ENCODE measurements at places on chromosomes 11 and 22.

GRCh38 chr22:19716829-19717105 is 2.5 kb downstream of the SEPTIN5 start:
- no peak for DNase-seq

GRCh38 chr11:68370211-68371111 is 58.1 kb downstream of the LRP5 start:
- no peak for DNase-seq

DNA sequence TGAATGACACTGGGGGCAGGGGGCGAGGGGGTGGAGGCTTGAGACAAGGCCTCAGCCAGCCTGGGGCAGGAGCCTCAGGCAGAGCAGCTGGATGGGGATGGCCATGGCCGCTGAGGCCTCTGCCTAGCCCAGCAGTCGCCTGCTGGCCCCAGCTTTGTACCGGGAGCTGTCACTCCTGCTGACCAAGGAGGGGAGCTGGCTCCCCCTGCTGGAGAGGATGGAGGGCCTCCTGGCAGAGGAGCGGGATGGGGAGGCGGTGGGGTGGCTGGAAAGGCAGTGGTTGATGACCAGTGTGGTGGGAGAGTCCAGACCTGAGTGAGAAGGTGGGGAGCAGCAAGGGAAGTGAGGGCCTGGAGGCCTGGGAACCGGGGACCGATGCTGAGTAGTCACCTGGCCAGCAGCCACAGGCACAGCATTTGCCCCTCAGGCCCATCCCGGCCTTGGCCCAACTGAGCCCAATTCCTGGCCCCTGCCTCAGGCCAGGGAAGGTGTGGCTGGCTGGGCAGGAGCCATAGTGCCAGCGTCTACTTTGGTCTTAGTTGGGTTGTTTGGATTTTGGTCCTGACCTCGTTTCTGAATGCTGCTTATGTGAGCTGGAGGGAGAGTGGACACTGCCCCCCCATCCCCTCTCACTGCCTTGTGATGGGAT is 6.0 kb upstream of the SUSD2 start:
- no peak for DNase-seq

DNA sequence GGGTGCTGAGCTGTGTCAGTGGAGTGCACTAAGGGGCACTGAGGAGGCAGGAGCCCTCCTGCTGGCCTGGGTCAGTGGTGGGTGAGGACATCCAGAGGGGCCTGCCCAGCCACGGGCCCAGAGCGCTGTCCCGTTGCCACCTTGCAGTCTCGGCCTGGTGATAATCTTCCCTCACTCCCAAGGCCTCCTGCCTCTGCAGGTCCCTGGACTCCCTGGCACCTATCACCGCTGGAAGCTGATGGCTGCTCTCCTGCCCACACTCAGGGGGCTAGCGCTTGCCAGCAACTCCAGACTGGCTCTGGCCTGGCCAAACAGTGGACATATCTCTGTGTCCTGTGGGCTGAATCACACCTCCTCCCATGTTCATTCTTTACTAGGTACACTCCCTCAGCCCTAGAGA is 86.5 kb upstream of the PITPNB start:
- no peak for DNase-seq

DNA sequence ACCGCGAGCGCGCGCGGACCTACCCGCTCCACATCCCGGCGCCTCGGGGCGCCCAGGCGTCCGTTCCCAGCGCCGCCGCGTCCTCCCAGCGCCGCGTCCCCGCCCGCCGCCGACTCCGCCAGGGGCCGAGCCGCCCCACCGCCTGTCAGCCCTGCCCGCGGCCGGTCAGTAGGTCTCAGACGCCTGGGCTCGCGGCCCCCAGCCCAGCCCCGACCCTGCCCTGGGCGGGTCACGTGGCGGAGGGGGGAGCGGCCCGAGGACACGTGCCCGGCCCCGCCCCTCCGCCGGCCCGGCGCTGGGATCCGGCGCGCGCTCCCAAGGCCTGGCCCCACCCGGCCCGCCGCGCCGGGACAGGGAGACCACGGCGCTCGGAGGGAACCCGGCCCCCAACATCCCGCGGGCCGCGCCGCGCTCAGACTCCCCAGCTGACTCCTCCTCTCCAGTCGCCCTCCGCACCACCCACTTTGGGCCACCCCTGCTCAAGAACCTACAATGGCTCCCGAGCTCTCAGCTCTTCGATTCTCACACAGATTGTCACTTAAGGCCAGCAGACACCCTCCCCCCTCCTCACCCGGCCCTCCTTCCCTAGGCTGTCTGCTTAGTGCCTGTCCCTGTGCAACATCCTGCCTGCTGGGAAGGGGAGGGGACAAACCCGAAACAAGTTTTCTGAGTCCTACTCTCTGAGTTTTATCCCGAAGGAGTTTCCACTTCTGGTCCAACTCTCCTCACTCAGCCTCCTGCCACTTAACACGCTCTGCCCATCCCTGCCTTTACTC is at the start of gene RAB3IL1:
TSS of gene RAB3IL1 (minus strand) at position 233 of the 776 bp plus-strand sequence. CDS start at position 34, 199 bp downstream.
- peak; percentile 52 for DNase-seq

GRCh38 chr11:91742155-91742554 is 482.5 kb upstream of the FAT3 start:
- DNase-seq = no peak

GRCh38 chr22:39580006-39580441 is 9.5 kb downstream of the CACNA1I start:
- no peak for DNase-seq

- no peak for DNase-seq
These were observed 37.0 kb downstream of the BCL2L13 start for GRCh38 chr22:17675584-17675983.

GRCh38 chr11:60332846-60333245 is 5.8 kb downstream of the MS4A6E start:
- DNase-seq = no peak

DNA sequence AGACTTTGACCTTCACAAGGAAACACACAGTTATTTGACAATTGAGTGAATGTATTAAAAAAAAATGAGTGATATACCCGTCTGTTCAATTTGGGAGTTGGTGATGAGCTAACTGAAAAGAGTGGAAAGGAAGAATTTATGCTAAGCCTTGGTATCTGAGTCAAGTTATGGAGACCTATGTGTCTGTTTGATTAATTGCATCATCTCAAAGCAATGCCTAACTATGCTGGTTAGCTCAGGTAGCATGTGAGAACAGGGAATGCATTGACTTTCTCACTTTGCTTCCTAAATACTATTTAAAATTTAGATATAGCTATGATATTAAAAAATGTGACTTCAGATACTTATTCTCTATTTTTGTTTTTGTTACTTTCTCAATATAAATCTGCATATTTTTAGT is 110.5 kb downstream of the DDX10 start:
- DNase-seq = no peak

GRCh38 chr22:36741204-36741793 is 34.6 kb downstream of the IFT27 start:
- no peak for DNase-seq

- no peak for DNase-seq
These were observed 123.5 kb downstream of the UVRAG start for GRCh38 chr11:75938543-75938942.

GRCh38 chr22:39937906-39938305 is 22.3 kb upstream of the TMA7B start:
- no peak for DNase-seq

GRCh38 chr11:62542750-62543567 is 3.6 kb downstream of the AHNAK start:
- peak; percentile 76 for DNase-seq

DNA sequence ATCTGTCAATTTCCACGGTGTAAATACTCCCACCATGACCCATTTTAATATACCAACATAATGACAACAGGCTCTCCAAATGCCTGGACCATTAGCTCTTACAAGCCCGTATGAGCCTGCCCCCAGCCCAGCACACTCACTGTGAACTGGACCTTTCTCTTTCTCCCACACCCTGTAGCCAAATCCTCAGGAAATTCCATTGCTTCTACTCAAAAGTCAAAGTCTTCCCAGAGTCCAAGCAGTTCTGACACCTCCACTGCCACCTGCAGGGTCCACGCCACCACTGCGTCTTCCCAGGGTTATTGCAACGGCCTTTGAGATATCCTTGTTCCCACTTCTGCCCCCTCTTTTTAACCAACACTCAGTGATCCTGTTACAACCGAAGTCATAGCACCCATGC is 110.1 kb upstream of the ASPHD2 start:
- no peak for DNase-seq

DNA sequence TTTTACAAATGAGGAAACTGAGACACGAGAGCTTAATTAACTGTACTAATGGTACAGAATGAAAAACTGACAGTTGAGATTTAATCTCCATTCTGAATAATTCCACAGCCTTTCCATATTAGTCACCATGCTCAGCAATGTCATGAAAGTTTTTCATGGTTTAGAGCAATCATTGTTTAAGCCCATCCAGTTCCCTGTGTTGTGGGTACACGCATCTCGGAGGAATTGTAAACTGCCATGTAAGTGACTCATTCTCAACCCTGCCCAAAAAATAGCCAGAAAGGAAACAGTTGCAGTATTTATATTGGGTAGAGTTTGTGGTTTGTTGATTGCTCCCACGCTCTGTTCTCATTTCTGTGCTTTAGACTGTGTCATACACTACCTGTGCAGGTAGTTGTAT is 1790.8 kb downstream of the LRRC4C start:
- no peak for DNase-seq

DNA sequence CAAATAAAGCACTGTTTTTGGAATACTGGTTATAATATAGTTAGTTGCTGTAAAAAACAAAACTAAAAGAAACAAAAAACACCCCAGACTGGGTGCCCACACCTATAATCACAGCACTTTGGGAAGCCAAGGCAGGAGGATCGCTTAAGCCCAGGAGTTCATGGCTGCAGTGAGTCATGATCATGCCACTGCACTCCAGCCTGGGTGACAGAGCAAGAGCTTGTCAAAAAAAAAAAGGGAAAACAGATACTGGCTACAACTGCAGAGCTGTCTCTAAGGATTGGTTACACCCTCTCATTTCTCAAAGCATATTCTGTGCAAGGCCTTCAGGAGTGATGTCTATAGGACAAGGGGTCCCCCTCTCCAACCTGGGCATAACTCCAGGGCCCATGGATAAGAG is 14.6 kb upstream of the STK33 start:
- no peak for DNase-seq

GRCh38 chr11:702462-703461 is 3.3 kb upstream of the EPS8L2 start:
- DNase-seq = peak; percentile 67

GRCh38 chr22:44049486-44050231 is 25.6 kb downstream of the PARVB start:
- no peak for DNase-seq

- DNase-seq = no peak
These were observed 21.0 kb downstream of the OTUB1 start for GRCh38 chr11:64007160-64007628.

GRCh38 chr22:21632237-21632895 is at the start of gene CCDC116:
CCDC116 (plus strand) TSS chr22:21632760; CDS start chr22:21633182, 422 bp downstream.
- no peak for DNase-seq

DNA sequence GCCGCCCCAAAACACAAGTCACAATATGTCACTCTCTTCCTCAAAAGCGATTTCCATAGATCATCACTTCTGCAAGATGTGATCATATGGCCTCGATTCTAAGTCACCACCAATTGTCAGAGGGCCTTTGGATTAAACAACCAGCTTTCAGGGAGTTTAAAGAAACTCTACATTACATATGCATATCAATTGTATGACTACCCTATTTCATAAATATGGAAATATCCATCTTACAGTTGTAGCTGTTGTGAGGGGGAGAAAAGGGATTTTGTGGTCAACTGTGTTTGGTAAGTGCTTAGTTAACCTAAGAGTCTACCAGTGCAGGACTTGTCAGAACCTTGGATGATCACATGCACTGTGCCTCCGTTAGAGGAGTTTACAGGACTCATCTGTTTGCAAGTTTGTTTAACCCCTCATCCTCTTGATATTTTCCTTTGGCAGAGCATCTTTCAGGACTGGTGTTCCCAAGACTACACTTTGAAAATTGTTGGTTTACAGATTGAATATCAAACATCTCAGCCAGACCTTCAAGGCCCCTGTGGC is 99.9 kb downstream of the CHST1 start:
- no peak for DNase-seq

All from PC-9 (cell line).